ENCODE measurements at places on chromosomes 11 and 22.

DNA sequence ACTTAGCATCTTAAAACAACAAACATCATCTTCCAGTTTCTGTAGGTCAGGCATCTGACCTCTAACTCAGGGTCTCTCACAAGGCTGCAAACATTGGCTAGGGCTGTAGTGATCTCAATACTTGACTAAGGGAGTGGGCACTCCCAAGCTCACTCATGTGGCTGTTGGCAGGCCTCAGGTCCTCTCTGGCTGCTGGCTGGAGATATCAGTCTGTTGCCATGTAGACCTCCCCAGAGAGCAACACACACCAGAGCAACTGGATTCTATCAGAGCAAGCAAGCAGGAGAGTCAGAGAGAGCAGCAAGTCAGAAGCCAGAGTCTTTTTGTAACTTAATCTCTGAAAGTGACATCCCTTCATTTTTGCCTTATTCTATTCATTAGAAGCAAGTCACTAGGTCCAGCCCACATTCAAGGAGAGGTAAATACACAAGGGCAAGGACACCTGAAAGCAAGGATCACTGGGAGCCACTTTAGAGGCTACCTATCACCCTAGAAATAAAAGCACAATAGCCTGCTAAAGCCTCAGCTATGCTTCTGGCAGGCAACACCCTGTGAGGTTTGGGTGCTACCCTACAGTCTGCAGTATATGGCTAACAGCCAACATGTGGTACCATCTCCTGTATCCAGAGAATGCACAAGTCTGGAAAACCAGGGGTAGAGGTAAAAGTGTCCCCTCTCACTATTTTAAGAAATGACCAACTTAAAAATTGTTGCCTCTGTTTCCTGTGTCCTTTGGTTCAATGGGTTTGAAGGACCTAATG is 33.5 kb upstream of the CD44 start:
- no peak for DNase-seq

- DNase-seq = peak; percentile 16
Measured at GRCh38 chr11:75241906-75242644, 1.5 kb downstream of the TPBGL start.

GRCh38 chr11:77203901-77204753 is 76.1 kb downstream of the MYO7A start:
- no peak for DNase-seq

GRCh38 chr11:86458294-86459001 is 83.8 kb downstream of the CCDC81 start:
- no peak for DNase-seq

DNA sequence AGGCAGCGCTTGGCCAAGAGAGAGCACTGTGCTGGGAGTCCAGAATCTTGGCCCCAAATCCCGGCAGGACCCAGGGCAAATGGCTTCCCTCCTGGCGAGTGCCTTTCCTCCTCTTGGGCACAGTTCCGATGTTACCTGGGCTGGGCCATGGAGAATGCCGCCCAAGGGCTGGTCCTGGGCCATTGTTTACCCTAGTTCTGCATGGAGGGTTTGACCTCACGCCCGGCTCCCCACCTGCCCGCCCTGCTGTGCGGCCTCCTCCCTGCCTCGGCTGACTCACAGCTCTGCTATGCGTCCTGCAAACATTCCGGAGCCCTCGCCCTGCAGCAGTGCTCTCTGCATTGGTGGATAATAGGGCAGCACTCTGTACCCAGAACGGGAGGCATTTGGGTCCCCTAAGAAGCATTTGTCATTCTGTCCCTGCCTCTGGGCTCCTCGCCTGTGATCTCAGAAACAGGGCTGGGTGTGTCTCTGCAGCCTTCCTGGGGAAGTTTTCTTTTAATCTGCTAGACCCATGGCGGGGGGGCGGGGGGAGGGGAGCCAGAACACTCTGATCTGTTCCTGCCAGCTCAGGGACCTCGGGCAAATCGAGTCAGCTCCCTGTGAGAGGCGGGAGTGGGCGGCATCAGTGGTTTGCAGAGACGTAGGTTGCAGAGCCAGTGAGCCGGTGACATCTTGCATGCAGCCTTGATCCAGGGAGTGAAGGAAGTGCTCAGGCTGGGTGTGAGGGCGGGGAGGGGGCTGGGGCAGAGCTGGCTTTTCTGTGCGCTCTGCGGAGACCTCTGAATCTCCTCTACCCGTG is 32.9 kb upstream of the SMIM38 start:
- peak; percentile 67 for DNase-seq

GRCh38 chr11:41201156-41201555 is 258.3 kb downstream of the LRRC4C start:
- no peak for DNase-seq

DNA sequence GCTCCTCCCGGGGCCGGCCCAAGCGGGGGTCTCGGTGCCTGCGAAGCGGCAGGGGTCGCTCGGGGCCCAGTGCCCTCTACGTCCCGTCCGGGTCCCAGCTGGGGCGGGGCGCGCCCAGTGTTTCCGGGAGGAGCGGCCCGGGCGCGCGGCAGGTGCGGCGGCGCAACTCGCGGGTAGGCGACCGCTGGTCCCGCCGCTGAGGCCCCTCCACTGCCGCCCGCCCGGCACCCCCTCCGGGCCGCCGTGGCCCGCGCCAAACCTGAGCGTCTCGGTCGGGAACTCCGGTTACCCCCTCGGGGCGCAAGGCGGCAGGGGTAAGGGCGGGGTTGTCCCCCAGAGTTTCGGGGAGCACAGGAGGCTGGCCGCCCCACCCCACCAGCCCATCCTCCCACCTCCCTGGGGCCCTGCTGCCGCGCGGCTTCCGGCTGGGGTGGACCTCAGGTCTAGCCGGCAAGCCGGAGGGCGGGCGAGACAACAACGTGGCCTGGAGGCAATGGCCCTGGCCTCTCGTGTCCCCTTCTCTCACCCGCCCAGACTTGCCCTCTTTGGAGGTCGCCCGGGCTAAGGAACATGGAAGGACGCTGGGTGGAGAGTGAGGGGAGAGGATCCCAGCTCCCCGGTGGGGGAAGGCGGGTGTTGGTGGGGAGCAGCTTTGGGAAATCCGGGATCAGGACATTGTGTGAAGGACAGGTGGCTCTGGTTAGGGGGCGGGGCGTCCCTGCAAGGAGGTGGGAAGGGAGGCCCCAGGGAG is 398 bp upstream of the CRACR2B start:
- DNase-seq = no peak

- no peak for DNase-seq
Measured at GRCh38 chr22:29202212-29203192, 3.2 kb upstream of the EMID1 start.

GRCh38 chr11:11931461-11932055 is 76.9 kb downstream of the DKK3 start:
- DNase-seq = no peak

GRCh38 chr11:19820100-19820499 is 107.5 kb downstream of the NAV2 start:
- no peak for DNase-seq

GRCh38 chr11:107583629-107584195 is 7.2 kb upstream of the ELMOD1 start:
- no peak for DNase-seq
